ENCODE measurements at places on chromosomes 12 and 14.
A peak's percentile ranks its signal among the peaks of the same experiment; 100 is the strongest.

- DNase-seq = no peak
Observed at GRCh38 chr12:41053046-41053445, 135.1 kb upstream of the PDZRN4 start.

GRCh38 chr12:8037046-8037663 lies 4.6 kb downstream of the FOXJ2 start:
- no peak for DNase-seq

DNA sequence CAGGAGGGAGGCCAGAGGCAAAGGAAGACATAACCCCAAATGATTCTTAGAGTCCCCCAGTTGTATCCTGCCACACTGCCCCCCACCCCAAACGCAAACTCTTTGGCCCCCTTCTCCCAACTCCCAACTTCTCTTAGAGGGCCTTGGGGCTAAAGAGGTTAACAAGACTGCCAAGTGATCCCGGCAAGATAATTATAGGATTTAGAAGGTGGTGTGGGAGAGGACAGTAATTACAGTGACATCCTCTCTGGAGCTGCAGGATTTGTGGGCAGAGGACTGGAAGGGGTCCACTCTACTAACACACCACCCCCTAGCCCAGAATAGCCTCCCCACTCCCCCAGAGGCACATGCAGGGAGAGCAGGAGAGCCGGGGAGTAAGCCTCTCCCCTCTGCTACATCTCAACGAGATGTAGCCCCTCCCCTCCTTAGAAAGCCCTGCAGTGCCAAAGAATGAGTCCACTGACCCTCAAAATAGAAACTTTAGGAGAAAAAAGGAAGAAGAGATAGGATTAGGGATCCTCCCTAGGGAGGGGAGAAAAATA lies 5.3 kb upstream of the GDF11 start:
- DNase-seq = no peak

GRCh38 chr12:30026621-30027234 lies 243.0 kb upstream of the TMTC1 start:
- no peak for DNase-seq

- no peak for DNase-seq
Observed at GRCh38 chr14:89351221-89351515, 65.9 kb downstream of the FOXN3 start.

GRCh38 chr12:64983771-64984278 lies 137.3 kb downstream of the WIF1 start:
- no peak for DNase-seq

GRCh38 chr14:81450100-81450531 lies 50.0 kb upstream of the STON2 start:
- peak; percentile 80 for DNase-seq

DNA sequence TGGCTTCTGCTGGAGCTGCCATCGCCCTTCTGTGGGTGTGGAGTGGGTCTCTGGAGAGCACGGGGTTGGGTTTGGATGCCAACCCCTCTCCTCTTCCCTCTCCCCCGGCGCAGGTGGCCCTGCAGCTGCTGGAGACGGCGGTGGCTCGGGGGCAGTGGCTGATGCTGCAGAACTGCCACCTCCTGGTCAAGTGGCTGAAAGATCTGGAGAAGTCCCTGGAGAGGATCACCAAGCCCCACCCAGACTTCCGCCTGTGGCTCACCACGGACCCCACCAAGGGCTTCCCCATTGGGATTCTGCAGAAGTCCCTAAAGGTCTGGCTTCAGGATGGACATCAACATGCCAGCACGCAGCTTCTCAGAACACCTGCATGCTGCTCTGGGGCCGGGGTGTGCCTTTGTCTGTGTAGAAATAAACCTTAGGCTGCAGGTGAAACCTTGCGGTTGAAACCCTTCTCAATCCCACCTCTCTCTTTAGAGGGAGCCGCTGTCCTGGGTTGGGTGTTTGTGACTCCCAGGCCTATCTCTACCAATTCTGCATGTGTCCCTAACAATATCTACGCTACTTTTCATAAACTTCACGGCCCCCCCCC lies 44.3 kb downstream of the CCDC92 start:
- DNase-seq = peak; percentile 45

- DNase-seq = no peak
Observed at GRCh38 chr12:131177599-131177998, 223.9 kb downstream of the ADGRD1 start.

- no peak for DNase-seq
Observed at GRCh38 chr12:76031081-76031413, 529 bp downstream of the PHLDA1 start.

GRCh38 chr14:56412468-56413434 lies 166.8 kb upstream of the TMEM260 start:
- no peak for DNase-seq

GRCh38 chr12:106673141-106673540 lies 90.3 kb downstream of the RFX4 start:
- DNase-seq = no peak

DNA sequence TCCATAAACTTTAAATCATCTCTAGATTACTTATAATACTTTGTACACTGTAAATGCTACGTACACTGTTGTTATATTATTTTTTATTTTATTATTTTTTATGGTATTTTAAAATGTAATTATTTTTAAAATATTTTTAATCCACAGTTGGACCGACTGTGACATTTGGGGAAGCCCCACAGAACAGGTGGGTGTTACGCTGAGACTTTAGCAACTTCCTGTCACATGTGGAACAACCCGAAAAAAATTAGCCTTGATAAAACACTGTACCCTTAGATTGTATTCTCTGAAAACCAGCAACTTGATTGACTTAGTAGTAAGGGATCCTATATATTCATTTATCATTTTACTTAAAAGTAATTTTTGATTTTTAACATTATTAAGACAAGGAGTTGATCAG lies 1755.7 kb upstream of the SEL1L start:
- DNase-seq = no peak

GRCh38 chr12:127550271-127550670 lies 716.7 kb upstream of the TMEM132C start:
- no peak for DNase-seq

- no peak for DNase-seq
Observed at GRCh38 chr14:90624227-90624626, 192.0 kb downstream of the TTC7B start.

DNA sequence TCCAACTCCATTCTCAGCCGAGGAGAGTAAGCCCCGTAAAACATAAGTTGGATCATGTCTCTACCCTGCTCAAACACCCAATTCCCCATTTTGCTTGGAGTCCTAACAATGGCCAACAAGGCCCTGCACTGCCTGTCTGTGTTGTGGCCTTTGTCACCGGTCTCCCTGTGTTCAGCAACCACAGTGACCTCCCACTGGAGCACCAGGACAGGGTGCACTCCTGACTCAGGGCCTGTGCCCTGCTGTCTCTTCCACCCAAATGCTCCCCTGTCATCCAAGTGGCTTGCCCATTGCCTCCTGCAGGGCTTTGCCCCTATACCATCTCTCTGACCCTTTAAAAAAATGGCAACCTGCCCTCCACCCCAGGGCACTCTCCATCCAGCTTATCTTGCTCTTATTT lies 4.4 kb upstream of the KRT85 start:
- DNase-seq = no peak

DNA sequence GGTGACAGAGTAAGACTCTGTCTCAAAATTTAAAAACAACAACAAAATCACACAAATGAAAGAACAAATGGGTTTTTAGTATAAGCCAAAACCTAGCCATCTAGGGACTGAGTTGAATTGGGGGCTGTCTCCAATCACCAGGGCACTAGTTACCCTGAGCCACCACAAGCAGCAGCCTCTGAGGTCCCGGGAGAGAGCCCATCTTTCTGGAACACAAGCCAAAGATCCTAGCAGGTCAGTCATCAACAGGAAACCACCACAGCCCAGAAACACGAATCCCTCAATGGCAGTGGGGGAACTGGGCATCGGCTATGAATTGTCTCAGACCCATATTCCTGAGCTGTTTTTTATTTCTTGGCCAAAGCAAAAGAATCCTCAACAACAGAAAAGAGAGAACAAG lies 75.3 kb downstream of the KDM2B start:
- no peak for DNase-seq

DNA sequence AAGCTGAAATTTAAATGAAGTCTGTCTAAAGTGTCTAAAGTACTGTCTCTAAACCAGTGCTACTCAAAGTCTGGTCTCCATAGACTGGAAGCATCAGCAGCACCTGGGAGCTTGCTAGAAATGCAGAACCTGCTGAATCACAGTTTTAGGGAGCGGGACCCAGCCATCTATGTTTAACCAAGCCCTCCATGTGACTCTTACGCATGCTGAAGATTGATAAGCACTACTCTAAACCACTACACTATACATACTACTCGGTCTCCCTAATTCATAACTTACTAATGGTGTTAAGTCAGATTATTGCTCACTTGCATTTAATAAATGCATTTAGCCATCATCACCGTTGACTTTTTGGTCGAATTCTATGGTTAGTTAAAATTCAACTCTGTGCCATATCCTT lies 88.8 kb downstream of the SLC25A21 start:
- no peak for DNase-seq

DNA sequence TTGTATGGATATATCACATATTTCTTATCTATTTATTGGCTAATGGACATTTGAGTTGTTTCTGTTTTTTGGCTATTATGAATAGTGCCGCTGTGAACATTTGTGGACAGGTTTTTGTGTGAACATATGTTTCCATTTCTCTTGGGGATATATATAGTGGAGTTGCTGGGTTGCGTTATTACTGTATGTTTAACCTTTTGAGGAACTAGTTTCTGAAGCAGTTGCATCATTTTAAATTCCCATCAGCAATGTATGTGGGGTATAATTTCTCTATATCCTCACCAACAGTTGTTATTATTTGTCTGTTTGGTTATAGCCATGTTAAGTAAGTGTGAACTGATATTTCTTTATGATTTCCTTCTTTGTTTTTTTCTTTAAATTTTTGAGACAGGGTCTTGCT lies 10.7 kb downstream of the TCTN2 start:
- DNase-seq = no peak

DNA sequence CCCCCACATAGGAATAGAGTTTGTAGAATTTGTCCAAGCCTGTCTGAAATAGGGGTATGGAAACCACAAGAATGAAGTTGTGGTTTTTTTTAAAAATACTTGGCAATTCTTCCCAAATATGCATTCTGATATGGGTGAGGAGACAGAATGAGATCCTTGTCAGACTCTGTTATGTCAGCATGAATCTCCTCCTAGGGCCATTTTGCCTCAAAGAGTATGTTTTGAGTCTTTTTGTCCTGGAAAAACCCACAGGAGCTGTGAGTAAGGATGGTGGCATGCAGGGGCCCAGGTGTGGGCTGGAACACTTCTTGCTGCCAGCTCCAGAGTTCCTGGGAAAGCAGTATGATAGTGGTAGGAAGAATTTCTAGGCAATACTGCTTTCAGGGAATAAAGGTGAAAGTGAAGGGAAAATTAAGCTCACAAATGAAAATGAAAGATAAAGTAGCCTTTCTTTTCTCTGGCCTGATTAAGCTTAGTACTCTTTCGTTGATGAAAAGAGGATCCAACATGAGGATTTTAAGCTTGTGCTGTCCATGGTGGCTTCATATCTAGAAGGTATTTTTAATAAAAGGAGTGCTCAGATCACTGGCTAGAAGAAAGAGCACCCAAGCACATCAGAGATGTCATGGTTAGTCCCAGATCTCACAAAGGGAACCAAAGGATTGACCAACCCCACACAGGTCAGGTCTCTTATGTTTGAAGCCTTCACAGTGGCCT lies 130.8 kb downstream of the LLPH start:
- DNase-seq = no peak

- no peak for DNase-seq
Observed at GRCh38 chr14:104339829-104340228, 201.4 kb downstream of the KIF26A start.

DNA sequence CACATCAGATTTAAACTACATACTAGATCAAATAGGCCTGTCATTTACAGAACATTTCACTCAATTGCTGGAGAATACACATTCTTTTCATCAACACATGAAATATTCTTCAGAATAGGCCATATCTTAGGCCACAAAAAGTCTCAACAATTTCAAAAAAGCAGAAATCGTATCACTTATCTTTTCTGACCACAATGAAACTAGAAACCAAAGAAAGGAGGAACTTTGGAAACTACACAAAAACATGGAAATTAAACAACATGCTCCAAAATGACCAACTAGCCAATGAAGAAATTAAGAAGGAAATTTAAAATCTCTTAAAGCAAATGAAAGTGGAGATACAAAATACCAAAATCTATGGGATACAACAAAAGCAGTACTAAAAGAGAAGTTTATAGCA lies 35.1 kb downstream of the PARP11 start:
- DNase-seq = no peak

- no peak for DNase-seq
Observed at GRCh38 chr12:22018860-22019259, 27.2 kb upstream of the CMAS start.

- DNase-seq = no peak
Observed at GRCh38 chr12:39401459-39401858, 41.5 kb downstream of the KIF21A start.

GRCh38 chr14:96663076-96663475 lies 134.1 kb upstream of the VRK1 start:
- DNase-seq = no peak

GRCh38 chr12:102468261-102468915 lies 12.0 kb downstream of the IGF1 start:
- peak; percentile 78 for DNase-seq

- DNase-seq = no peak
Observed at GRCh38 chr12:52190860-52191729, 719 bp downstream of the KRT80 start.

DNA sequence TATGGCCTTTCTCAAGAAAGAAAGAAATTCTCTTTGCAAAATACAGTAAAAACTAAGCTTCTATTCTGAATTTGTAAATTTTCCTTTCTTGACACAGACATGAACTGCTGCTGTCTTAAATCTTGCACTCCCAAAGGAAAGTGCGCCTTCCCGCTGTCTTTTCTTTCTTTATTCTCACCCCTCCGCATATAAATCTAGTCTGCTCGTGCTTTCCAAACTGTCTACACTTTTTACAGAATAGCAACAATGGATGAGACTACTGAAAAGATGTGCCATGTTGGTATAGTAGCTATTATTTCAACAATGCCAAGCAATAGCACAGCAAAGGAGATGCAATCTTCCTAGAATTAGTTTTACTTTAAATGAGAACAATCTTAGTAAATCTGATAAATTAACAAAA lies 328.8 kb upstream of the PDE3A start:
- no peak for DNase-seq

GRCh38 chr14:50578433-50578832 lies 18.5 kb downstream of the ATL1 start:
- DNase-seq = no peak

- DNase-seq = no peak
Observed at GRCh38 chr12:119772431-119772830, 104.5 kb downstream of the PRKAB1 start.
